ENCODE measurements at places on chromosomes 11 and 22.

DNA sequence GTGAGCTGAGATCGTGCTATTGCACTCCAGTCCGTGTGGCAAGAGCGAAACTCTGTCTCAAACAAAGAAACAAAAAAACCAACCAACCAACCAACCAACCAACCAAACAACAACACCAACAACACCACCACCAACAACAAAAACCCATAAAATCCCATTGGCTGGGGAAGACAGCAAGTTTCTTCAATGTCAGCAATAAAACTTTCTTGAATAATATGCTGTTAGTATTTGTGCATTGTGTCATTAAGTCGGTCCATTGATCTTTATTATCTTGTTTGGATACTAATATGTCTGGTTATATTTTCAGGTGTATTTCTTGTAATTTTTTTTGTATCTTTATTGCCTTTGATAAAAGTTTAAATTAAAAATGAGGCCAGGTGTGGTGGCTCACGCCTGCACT, 9.4 kb downstream of the GRK3 start:
- H3K36me3 ChIP-seq, result no peaks in the 10 kb centered on the region
- no peaks in the 10 kb centered on the region for H3K4me1 ChIP-seq
- no peak overlapping the region for H3K27ac ChIP-seq

- H3K4me1 ChIP-seq, result no peaks in the 10 kb centered on the region
- H3K27me3 ChIP-seq, result no peaks in the 10 kb centered on the region
Measured at GRCh38 chr11:126545057-126545555, 189.6 kb downstream of the ST3GAL4 start.

DNA sequence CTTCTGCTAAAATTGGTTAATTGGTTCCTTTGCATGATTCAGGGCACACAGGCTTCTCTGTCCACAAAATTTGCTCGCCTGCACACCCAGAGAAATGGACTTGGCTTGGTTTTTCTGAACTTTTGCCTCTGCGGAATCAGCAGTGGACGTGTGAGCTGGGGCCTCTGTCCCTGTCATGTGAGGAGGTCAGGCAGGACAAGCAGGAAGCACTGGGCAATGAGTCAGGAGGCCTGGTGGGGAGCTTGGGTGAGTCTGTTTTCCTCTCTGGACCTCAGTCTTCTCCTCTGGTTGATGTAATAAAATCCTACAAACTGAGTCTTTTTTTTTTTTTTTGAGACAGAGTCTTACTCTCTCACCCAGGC, 10.4 kb upstream of the CELSR1 start:
- no peaks in the 10 kb centered on the region for H3K27me3 ChIP-seq
- no peak for DNase-seq
- no peak overlapping the region for H3K4me3 ChIP-seq

DNA sequence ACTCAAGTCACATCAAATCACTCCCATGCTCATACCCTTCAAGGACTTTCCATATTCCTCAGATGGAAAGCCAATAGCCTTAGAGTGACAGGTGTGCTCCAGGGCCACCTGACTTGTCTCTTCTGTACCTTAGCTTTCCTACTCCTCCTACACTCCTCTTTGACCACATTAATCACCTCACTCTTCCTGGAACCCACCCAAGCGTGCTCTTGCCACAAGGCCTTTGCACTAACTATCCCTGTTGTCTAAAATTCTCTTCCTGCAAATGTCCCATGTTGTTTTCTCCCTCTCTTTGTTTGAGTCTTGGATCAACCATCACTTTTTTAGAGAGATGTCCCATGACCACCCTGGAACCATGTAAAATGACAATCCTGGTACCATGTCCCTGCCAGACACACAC, 244.1 kb downstream of the AASDHPPT start:
- no peak overlapping the region for H3K4me3 ChIP-seq
- DNase-seq, result no peak
- no peaks in the 10 kb centered on the region for H3K36me3 ChIP-seq

DNA sequence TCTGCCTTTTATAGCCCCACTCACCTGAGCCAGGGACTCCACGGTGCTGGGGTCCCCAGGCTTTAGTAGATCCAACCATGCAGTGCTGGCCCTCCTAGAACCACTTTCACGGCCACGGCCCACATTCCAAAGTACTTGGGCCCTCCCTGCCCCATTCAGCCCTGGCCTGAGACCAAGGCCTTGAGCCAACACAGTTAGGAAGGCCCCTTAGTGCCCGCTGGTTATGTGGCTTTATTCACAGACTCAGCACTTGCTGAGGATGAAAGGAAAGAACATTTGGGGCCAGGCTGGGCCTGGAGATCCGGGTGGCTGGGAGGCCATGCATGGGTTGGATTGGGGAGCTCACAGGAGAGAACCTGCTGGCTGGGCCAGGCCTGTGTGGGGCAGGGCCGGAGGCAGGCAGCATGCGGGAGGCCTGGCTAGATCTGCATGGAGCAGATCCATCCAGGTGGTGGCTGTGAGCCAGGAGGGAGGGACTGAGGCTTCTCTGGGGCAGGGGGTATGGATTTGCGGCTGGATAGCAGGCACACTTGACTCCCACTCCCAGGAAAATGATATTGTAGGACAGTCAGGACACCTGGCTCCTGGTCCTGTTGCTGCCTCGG, 12.6 kb downstream of the CHRM1 start:
- no peaks in the 10 kb centered on the region for H3K36me3 ChIP-seq
- peak; percentile 38 for DNase-seq
- H3K27me3 ChIP-seq, result no peaks in the 10 kb centered on the region
- H3K4me1 ChIP-seq, result no peaks in the 10 kb centered on the region

DNA sequence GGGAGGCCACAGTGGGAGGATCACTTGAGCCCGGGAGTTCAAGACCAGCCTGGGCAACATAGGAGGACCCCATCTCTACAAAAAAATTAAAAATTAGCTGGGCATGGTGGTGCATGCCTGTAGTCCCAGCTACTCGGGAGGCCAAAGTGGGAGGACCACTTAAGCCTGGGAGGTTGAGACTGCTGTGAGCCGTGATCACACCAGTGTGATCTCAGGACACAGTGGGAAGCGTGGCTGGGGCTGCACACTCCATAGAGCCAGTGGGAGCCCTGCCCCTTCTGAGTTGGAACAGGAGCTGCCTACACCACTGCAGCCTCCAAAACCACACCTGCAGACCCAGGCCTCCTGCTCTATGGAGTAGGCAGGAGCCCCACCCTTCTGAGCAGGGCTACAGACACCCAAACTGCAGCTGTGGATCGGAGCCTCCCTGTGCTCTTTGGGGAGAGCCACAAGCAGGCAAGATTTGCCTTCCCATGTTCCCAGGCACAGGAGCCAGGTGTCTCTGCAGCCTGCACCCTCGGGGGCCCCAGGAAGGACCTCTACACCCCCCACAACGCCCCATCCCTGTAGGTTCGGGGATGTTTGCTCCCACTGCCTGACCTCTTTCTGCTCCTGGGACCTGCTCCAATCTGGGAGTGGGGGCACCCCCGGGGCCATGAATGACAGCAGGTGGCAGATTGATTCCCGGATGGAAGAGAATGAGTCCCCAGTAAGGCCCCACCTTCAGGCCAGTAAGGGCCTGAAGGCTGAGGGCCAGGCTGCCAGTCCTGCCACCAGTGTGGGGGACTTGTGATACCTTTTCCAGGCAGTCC, 245.4 kb downstream of the BUD13 start:
- H3K27me3 ChIP-seq, result peaks cover 3% of the 10 kb centered on the region
- H3K4me3 ChIP-seq, result no peak overlapping the region
- no peaks in the 10 kb centered on the region for H3K36me3 ChIP-seq

DNA sequence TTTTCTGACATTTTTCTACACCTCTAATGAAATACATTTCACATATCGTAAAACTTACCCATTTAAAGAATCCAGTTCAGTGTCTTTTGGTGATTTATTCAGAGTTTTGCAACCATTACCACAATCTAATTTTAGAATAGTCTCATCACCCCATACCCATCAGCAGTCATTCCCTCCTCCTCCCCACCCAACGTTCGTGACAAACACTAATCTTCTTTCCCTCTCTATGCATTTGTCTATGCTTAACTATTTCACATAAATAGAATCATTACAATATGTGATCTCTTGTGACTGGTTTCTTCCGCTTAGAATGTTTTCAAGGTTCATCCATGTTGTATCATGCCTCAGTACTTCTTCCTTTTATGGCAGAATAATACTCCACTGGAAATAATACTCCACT, 9.5 kb downstream of the TTC28 start:
- no peak overlapping the region for H3K4me3 ChIP-seq
- no peaks in the 10 kb centered on the region for H3K27me3 ChIP-seq
- no peaks in the 10 kb centered on the region for H3K36me3 ChIP-seq
- DNase-seq, result no peak
- no peak overlapping the region for H3K27ac ChIP-seq

- H3K27me3 ChIP-seq, result no peaks in the 10 kb centered on the region
- DNase-seq, result no peak
- H3K4me3 ChIP-seq, result no peak overlapping the region
- H3K36me3 ChIP-seq, result no peaks in the 10 kb centered on the region
- H3K27ac ChIP-seq, result no peak overlapping the region
- peaks cover under 1% of the 10 kb centered on the region for H3K4me1 ChIP-seq
Measured at GRCh38 chr11:12717851-12718291, 43.6 kb downstream of the TEAD1 start.

GRCh38 chr11:73085189-73085875, 56.8 kb downstream of the FCHSD2 start:
- no peak overlapping the region for H3K4me3 ChIP-seq
- no peaks in the 10 kb centered on the region for H3K36me3 ChIP-seq
- no peaks in the 10 kb centered on the region for H3K4me1 ChIP-seq
- no peaks in the 10 kb centered on the region for H3K27me3 ChIP-seq
- no peak overlapping the region for H3K27ac ChIP-seq

DNA sequence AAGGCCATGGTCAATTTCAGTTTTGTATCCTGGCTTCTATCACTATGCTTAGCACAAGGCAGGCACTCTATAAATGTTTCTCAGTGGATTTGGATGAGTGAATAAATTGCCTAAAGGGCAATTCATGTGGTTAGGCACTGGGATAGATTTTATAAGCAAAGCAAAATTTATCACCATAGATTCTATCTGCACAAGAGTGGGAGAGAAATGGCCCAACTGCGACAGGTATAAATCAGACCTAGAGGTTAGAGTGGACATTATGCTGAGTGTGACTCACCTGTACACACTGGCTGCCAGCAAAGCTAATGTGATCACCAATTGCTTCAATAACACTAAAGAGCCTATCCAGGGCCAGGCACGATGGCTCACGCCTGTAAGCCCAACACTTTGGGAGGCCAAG, 514.0 kb downstream of the BUD13 start:
- no peaks in the 10 kb centered on the region for H3K36me3 ChIP-seq
- DNase-seq, result no peak
- H3K4me3 ChIP-seq, result no peak overlapping the region

GRCh38 chr11:99911116-99911515, 776.0 kb upstream of the ARHGAP42 start:
- H3K36me3 ChIP-seq, result no peaks in the 10 kb centered on the region
- H3K27me3 ChIP-seq, result no peaks in the 10 kb centered on the region
- H3K27ac ChIP-seq, result no peak overlapping the region

DNA sequence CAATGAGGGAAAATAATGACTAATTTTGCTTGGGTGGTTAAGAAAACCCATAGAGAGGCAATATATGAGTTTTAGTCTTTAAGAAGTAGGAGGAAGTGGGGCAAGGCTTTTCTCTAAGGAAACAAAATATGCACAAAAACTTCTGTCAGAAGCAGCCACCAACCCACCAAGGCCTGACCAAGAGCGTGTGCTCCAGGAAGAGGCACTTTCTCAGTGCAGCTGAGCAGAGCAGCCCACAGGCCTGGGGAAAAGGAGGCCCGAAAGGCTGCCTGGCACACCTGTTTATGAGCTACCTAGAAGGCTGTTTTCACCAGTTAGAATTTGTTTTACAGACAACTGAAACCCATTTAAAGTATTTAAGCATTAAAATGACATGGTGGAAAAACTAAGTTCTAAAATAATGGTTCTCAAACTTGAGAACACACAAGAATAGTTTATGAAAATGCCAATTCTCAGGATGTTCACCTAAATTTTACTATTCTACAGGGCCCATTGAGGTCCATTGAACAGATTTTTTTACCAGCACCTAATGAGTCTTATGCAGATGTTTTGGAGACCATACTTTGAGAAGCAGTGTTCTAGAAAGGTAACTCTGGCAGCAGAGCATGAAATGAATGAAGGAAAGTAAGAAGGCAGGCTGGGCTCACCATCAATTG, 160.5 kb upstream of the DDI1 start:
- no peak for DNase-seq
- H3K4me1 ChIP-seq, result no peaks in the 10 kb centered on the region
- H3K27me3 ChIP-seq, result no peaks in the 10 kb centered on the region
- no peak overlapping the region for H3K27ac ChIP-seq
- no peaks in the 10 kb centered on the region for H3K36me3 ChIP-seq

DNA sequence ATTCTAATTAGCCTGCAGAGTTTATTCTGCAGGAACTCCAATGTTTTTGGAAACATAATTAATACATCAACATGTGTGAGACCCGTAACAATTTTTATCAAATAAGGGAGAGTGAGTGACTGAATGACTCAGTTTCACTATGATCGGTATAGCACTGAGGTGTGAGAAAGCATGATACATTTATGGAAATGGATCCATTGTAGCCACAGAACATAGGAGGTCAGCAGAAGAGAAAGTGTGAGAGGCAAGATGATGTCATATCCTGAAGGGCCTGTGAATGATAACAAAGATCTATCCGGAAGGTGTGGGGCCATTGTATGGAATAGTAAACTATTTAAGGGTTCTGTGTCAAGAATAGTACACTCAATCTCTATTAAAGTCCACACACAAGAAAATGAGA, 1406.1 kb upstream of the TENM4 start:
- no peaks in the 10 kb centered on the region for H3K4me1 ChIP-seq
- H3K36me3 ChIP-seq, result no peaks in the 10 kb centered on the region
- DNase-seq, result no peak
- H3K4me3 ChIP-seq, result no peak overlapping the region

DNA sequence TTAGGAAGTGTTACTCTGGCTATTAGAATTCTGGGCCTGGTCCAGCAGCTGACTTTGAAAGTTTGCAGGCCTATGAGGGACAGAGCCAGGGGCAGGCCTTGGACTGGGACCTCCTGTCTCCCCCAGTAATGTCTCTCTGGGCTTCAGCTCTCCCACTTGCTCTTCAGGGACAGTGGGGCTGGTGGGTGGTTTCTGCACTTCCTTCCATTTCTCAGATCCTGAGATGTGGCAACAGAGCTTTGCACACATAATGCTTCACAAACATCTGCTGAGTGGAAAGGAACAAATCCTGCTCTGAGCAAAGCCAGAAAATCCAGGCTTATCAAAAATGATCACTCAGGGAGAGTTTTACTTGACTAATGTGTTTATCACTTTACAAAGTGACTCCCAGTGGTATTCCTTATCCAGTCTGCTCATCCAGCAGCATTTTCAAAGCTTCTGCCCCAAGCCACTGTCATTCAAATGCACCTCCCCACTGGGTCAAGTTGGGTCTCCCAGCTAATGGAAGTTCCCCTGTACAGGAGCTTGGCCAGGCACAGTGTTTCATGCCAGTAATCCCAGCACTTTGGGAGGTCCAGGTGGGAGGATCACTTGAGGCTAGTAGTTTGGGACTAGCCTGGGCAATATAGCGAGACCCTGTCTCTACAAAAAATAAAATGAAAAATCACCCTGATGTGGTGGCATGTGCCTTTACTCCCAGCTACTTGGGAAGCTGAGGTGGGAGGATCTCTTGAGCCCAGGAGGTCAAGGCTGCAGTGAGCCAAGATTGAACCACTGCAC, 13.5 kb upstream of the OSBP2 start:
- H3K27me3 ChIP-seq, result no peaks in the 10 kb centered on the region
- H3K27ac ChIP-seq, result no peak overlapping the region
- no peak for DNase-seq
- no peaks in the 10 kb centered on the region for H3K4me1 ChIP-seq
- H3K36me3 ChIP-seq, result no peaks in the 10 kb centered on the region
- H3K4me3 ChIP-seq, result no peak overlapping the region

Data from colonic mucosa (tissue), 4 donors.